Activated gamma-delta T cell treated with anti-CD3 and anti-CD28 coated beads, Interleukin-2, amount 50 U/mL, for 16 hours (primary cell): ENCODE measurements at places on chromosomes 3 and 15.

DNA sequence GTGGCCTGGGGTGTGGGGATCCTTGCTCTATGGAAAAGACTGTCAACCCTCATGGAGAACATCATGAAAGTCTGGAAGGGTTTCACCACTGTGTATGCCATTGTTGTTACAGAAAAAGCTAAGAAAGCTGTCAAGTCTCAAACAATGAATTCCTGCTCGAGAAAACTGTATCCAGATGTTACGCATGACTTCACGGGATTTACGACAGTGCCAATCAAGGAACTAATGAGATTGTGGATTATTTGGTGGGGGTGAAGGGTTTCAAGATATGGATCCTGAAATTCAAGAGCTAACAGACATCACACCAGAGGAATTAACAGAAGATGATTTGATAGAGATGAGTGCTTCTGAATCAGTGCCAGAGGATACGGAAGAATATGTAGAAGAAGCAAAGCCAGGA is 7.8 kb downstream of the PPP1R2 start:
- DNase-seq: no peak

GRCh38 chr3:87148020-87148419 is 79.1 kb upstream of the CHMP2B start:
- DNase-seq: no peak

DNA sequence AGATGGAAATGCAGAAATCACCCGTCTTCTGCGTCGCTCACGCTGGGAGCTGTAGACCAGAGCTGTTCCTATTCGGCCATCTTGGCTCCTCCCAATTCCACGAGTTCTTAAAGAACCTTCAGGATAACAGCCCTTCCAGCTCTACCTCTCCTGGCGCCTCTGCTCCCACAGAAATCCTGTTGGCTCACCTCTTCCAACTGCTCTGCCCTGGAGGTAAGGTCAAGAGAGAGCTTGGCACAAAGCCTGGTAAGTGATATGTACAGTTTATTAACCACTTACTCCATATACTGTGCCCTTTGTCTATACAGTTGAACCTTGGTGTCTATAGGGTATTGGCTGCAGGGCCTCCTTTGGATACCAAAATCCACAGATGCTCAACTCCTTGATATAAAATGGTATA is 17.8 kb upstream of the FGF12 start:
- DNase-seq: no peak

DNA sequence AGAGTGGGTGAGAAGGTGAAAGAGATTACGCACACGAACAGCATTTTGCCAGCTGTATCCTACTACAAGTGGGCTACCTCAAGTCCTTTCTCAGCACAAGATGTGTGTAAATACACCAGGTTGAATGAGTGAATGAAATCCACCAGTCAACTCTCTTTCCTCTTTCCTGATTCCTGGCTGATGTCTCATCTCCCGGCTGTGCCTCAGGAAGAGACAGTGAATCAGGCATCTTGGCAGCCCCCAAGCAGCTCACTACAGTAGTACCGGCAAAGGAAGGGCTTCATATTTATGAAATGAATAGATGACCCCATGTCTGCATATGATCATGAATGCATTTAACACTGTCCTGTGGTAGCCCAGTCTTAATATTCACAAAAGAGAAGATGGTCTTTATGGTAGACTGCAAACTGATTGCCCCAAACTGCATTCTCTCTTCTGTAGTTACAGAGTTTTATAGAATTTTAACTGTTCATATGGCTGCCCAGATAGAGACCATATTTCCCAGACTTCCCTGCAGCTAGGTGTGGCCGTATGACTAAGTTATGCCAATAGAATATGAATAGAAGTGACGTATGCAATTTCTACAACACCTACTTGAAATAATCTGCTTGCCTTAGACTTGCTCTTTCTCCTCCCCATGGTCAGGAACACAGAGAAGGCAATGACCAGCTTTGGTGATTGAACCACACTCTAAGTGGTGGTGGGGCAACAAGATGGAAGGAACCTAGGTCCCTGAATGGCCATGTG is 22.7 kb downstream of the MGLL start:
- no peak for DNase-seq

DNA sequence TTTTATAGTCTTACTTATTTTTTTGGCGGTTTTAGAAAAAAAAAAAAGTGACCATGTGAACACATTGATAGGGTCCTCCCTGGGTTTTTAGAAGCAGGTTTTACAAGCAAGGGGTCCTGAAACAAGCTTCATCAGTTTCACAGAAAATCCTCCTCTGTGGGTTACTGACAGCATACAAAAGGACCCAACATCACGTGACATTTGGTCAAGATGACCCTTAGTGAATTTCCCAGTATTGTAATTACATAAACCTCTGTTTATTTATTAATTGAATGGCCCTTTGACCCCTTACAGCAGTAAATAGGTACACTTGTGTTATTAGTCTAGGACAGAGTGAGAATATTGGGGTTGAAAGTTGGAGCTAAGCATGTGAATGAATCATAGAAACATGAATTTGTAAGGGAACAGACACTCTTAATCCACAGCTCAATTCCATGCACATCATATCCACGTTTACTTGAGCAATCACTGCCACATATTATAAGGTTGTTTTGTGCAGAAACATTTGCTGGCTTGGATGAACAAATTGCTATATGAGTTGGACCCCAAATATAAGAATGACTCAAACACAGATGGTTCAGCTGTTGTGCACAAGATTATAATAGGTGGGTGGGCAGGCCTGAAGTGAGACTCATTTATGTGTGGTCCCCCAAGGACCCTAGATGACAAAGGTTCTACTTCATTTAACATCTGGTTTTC is 137.5 kb downstream of the ZNF385D start:
- DNase-seq: no peak
